ENCODE measurements at places on chromosomes 5 and 9.

- DNase-seq: no peak
Measured at GRCh38 chr5:159734366-159734765, 181.9 kb upstream of the ADRA1B start.

GRCh38 chr9:92446536-92446935 lies 22.3 kb upstream of the OMD start:
- DNase-seq: no peak

- DNase-seq: no peak
Measured at GRCh38 chr9:76370396-76371023, 23.7 kb downstream of the RFK start.

DNA sequence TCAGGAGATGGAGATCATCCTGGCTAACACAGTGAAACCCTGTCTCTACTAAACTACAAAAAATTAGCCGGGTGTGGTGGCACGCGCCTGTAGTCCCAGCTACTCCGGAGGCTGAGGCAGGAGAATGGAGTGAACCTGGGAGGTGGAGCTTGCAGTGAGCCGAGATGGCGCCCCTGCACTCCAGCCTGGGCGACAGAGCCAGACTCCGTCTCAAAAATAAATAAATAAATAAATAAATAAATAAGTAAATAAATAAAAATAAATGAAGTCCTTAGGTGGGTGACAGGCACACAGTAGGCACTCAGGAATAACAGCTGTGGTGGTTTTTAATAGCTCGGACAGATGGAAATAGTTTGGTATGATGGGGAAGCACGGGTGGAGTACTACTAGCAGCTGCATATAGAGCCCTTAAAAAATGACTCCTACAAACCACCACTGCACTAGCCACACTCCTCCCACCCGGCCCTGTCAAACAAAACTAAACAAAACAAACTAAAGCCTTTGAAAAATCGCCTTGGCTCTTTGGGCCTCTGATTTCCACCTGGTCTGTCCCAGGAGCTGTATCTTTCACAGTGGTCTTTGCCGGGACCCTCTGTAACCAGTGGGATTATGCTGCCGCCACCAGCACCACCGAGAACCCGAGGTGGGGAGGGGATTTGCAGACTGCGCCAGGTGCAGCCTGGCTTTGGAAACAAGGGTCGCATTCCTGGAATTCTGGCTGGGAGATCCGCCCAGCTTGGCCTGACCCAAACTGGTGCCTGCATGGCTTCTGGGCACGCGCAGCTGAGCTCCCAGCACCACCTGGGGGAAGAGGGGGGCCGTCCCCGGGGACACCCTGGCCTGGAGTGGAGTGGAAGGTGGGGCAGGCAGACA lies 5.1 kb upstream of the WDR5 start:
- no peak for DNase-seq

GRCh38 chr5:96823900-96824380 lies 16.2 kb upstream of the ERAP1 start:
- DNase-seq: no peak

DNA sequence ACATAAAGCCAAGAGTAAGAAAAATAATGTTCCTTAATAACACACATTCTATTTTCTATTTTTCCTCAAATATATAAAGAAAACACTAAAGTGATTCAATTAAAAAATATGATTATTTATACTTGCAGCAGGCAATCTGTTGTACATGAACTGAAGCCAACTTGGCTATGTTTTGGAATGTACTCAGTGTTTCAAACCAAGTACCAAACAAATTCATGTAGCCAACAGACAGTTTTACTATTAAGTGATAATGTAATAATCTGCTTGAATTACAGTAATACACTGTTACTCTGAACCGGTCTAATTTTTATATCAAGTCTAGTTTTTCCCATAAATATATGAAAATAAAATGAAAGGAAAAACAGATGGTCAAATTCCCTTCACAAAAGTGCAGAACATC lies 58.0 kb downstream of the CEP120 start:
- no peak for DNase-seq

GRCh38 chr9:5879419-5880181 lies 11.1 kb upstream of the MLANA start:
- DNase-seq: no peak

- no peak for DNase-seq
Measured at GRCh38 chr9:88623698-88624097, 88.7 kb downstream of the NXNL2 start.

DNA sequence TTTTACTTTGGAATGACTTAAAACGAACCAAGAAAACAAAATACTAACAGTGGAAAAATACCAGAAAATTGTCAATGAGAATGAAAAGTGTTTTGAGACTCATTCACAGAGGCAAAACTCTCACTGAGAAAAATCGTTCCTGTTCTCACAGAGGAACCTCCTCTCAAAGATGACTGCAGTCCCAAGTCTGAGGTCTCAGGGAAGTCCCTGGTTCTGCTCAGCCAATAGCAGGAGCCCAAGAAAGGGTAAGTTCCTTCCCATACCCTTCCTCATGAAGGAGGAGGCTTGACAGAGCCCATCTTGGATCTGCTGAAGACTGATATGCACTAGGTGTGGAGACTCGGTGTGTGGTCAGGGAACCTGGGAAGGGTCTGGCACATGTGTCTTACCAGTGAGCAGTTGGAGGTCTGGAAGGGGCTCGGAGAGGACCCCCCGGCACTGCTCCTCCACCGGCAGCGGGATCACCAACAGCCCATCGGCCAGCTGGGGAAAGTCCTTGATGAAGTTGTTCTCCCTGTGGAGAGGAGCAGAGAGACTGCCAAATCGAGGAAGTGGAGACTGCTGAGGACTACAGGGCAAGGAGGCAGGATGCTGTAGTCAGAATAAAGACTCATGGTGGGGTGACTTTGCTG lies 46.0 kb downstream of the TRIM32 start:
- DNase-seq: no peak

GRCh38 chr5:33309068-33309467 lies 131.7 kb upstream of the TARS1 start:
- DNase-seq: no peak

DNA sequence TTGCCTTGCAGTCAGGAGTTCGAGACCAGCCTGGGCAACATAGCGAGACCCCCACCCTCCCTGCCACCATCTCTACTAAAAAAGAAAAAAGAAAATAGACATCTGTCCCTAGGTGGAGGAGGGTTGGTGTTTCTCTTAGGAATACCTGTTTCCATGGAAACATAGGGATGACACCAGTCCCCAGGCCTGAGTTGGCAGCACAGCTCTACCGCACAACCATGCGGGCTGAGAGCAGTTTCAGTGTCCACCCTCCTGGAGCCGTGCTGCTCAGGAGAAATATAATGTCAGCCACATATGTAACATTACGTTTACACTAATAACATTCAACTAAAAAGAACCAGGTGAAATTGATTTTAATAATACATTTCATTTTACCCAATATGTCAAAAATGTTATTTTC lies 39.3 kb upstream of the CDK20 start:
- DNase-seq: no peak

GRCh38 chr5:168409591-168410458 lies 76.4 kb upstream of the RARS1 start:
- no peak for DNase-seq

DNA sequence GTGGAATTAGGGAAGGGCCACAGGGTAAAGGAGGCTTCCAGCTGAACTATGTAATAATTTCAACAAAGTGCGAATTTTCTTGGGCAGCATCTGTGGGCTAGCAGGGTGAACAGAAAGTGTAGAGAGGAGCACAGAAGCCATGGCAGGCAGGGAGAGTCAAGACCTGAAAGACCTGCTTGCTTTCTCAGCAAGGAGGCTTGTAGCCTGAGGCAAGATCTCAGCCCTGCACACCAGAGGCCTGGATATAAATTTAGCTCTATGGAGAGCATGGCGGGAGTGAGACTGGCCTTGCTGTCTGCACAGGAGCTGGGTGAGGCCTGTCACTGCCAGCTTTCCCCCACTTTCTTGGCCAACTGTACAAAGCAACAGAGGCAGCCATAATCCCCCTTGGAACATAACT lies 32.1 kb upstream of the SH3TC2 start:
- no peak for DNase-seq

DNA sequence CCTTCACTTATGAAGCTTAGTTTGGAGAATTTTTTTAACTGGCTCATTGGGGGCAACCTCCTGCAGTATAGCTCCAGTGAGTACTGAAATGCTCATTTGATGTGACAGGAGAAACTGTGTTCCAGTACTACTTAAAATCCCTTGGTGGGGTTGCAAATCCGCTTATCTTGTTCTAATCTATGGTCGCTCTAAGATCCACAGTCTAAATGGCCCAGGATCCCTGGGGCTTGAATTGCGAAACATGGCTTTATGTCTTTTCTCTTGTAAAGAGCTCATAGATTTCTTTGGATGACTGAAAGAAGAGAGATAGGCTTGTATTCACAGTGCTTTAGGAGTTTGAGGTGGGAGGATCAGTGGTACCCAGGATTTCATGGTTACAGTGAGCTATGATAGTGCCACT lies 52.7 kb downstream of the ADAMTSL1 start:
- DNase-seq: no peak

DNA sequence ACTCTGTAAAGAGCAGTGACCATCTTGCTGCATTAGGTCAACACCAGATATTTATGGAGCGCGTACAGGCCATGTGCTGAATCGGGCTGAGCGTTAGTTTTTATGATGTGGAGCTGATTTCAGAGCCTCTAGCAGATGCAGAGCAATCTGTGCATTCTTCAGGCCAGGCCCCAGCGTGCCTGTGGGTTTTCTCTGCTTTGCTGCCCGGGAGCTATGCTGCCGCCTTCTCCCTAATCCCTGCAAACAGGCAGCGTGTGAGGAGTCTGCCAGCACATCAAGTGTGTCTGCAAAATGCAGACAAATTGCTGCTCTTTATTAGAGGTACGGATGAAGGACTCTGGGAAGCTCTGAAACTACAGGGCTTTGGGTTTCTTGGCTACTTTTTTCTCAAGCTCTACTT lies 170.0 kb downstream of the NTRK2 start:
- no peak for DNase-seq
